ENCODE measurements at places on chromosomes 5 and 9.

GRCh38 chr5:174910245-174910737 is 185.9 kb downstream of the MSX2 start:
- peak; percentile 77 for DNase-seq

DNA sequence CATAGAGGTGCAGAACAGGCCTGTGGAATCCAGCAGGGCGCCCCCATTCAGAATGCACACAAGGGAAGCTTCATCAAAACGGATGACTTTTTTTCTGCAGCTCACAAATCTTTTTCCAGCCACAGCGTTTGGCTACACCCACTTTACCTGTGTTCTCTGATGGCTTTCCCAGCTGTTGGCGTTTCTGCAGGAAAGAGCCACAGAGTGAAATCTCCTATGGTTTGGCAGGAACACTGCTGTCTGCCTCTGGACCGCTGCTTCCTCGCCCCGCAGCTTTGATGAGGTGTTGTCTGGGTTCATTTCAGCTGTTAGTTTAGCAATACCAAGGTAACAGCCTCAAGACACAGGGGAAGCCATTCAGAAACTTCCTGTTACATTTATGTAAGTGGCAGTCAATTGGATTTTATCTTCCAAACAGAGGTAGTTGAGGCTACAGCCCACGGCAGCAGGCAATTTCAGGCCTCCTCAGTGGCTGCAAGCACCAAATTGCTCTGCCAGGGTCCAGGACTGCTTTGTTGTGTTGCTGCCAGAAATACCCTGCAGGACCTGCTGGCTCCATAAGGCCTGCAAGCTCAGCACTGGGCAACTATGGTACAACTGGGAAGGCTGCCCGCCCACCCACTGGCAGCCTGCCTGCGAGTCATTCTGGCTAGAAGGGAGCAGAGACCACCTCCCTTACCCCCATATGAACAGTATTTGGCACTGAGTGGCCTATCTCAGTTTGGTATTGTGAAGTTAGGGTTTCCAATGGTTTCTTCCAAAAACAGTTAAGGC is 96.7 kb downstream of the MVB12B start:
- DNase-seq, result peak; percentile 29

GRCh38 chr9:70112981-70113380 is 69.3 kb downstream of the MAMDC2 start:
- DNase-seq, result no peak

DNA sequence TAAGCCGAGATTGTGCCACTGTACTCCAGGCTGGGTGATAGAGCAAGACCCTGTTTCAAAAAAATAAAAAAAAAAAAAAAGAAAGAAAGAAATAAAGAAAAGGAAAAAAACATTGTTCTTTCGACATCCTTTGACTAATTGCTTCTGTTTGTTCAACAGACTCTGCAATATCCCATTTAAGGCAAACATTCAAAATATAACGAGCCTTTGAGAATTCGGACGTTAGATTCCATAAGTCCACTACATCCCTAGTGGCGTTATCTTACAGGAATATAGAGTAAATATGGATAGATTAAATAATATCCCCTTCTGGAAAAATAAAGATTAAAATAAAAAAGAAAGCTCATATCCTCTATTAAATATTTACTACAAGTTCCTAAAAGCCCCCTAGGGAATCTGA is 27.0 kb upstream of the HOMER1 start:
- DNase-seq, result no peak

DNA sequence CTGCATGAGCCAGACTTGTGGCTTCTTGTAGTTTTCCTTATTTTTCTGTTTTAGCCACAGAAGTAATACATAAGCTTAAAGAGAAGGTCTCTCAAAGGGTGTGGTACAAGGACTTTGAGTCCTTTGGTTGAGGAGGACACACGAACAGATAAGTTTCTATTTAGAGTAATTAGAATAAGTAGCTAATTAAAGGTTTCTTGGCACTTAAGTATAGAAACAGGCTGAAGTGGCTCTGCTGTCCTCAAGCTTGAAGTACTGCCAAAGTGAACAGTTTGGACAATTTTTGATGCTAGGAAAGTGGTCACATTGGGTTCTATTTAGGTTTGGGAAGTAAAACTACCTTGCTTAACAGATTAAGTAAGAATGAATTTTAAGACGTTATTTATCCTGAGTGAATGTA is 278.3 kb upstream of the MPDZ start:
- no peak for DNase-seq

- DNase-seq, result no peak
Measured at GRCh38 chr9:137373611-137373980, 49.4 kb downstream of the EXD3 start.

- no peak for DNase-seq
Measured at GRCh38 chr5:73900566-73900965, 274.6 kb downstream of the ARHGEF28 start.

DNA sequence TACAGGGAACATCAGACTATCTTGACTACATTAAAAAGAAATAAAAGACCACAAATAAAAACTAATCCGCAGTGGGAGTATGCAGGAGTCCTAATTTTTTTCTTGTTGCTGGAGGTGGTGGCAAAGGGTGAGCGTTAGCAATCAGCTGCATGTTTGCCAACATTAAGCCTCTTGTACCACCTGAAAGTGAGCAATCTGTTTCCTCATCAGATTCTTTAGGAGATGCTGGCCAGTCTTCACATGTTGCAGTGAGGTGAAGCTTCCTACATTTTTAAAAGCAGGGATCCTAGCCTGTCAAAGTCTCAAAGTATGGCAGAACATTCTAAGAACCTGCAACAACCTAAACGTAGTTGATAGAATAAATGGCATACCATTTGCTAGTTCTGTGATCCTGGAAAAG is 162.2 kb upstream of the MEF2C start:
- no peak for DNase-seq

DNA sequence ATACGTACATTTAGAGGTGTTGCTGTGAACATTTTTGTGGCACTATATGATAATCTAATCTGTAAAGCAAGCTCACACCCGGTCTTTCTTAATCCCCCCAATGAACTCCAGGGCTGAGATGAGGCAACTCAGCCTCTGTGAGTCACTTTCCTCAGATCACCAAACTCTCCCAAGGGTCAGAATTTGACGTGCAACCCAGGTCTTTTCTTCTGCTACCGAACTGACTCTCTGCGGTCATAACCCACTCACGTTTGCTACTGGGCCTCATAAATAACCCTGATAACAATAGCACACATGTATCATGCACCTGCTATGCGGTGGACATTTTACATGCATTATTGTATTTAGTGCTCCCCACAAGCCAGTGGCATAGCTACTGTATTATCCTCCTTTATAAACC is 153.1 kb downstream of the DROSHA start:
- peak; percentile 5 for DNase-seq

DNA sequence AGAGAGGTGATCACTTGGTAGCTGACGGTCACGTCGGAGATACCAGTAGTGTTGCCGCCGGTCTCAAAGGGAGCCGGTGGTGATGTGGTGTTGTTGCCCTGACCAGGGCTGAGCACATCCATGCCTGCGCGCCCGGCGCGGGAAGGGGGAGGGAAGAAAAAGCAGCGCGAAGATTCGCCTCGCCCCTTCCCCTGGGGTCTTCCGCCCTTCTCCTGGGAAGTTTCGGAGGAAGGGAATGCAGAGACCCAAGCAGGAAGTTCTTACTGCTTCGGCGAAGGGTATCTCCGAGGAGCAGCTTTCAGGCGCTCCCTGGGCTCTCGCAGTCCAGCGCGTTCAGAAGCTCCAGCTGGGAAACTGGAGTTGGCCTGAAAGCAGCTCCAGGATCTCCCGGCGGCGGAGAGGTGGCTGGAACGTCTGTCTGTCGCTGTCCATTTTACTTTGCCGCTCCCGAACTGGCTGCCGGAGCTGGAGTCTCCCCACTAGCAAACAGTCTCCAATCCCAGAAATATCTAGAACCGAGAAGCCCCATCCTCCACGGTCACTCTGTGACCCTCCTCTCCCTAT is 565 bp downstream of the HTR1A start:
- DNase-seq, result no peak

- DNase-seq, result no peak
Measured at GRCh38 chr5:124285071-124285470, 461.4 kb downstream of the ZNF608 start.

- DNase-seq, result no peak
Measured at GRCh38 chr5:109723606-109724005, 33.9 kb downstream of the MAN2A1 start.

DNA sequence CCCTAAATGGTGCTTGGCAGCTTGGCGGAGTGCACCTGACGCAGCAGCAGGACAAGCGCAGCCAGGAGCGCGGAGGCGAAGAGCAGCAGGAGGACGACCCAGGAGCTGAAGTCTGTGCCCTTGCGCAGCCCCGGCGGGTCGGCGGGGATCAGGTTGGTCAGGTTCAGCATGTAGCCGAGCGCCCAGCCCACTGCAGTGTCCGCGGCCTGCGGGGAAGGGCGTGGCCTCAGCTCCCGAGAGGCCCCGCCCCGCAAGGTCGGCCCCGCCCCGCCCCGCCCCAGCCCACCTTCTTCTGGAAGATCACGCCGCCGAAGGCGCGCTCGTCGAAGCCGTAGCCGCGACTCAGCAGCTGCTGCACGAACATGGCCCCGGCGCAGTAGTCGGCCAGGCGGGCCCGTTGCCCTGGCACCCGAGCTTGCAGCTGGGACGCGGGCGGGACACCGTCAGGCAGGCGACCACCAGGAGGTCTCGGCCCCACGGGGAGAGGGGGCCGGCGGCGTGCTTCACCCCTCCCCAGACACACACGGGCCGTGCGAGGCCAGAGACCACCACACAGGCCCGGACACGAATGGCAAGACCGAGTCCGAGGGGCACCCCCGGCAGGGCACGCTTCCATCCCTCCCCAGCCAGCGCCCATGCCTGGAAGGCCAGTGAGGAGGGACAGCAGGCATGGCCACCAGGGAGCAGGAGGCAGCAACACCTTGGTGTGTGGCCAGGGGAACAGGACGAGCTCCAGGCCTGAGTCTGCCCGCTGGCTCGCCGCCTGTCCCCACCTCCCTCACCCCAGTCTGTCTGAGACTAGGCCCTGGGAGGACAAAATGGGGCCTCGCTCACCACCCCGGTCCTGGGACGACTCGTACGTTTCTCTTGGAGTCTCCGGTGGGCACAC is 2.9 kb upstream of the NPDC1 start:
- peak; percentile 46 for DNase-seq

DNA sequence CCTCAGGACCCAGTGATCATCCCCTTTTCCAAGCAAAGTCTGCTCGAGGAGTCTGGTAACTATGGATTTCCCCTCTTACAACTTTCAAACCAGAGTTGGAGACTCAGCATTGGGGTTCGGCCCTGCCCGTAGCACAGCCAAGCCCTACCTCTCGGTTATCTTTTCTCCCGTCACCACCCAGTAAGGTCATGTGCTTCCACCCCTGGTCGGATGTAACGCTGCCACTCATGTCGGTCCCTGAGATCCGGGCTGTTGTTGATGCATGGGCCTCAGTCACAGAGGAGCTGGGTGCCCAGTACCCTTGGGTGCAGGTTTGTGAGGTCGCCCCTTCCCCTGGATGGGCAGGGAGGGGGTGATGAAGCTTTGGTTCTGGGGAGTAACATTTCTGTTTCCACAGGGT is 1.2 kb downstream of the GALT start:
- peak; percentile 46 for DNase-seq

DNA sequence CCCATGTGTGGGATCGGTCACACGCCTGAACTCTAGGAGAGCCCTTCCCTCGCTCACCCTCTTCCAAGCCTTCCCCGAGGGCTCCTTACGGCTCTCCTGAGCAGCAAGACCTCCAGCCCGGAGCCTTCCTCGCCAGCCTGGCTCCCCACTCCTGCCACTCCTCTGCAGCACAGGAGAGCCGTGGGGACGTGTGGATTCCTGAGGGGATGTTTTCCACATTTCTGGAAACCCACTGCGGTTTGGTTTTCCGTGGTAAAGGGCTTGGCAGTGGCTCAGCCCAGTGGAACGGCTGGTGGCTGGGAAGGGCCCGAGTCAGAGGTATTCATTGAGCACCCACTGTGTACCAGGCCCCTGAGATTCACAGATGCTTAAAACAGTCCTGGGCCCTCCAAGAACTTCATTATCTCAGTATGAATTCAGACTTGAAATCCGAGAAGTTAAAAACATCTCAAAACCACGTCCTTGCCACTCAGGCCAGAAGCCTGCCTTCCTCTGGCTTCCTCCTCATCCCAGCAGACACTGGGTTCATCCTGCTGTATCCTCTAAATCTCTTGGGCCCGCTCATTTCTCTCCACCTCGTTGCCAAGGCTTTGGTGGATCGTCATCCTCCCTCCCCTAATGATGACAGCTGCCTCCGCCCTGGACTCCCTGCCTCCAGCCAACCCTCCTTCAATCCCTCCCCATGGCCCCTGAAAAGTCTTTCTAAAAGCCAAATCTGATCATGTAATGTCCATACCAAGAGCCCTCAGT is 109.6 kb downstream of the FGF18 start:
- no peak for DNase-seq

- no peak for DNase-seq
Measured at GRCh38 chr5:3393920-3394597, 201.6 kb upstream of the IRX1 start.

- DNase-seq, result no peak
Measured at GRCh38 chr5:98163796-98164493, 609.5 kb upstream of the RGMB start.

DNA sequence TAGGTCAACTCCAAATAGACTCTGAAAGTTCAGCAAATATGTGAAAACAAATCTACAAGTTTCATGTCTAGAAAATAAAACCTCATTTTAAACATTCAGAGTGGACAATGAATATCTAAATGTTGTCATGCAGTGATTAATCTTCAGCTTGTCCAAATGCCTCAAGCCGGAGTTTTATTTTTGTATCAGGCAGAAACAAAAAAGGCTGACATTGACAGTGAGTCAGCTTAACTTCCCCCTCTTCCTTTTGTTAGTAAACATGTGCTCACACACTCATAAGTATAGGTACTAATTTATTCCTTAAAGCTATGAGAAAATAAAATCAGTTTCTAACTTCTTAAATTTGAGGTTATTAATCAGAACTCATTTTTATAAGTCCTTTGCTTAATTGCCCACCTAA is 467.9 kb upstream of the DAB2 start:
- no peak for DNase-seq

- DNase-seq, result peak; percentile 70
Measured at GRCh38 chr9:91844190-91844589, 105.8 kb downstream of the ROR2 start.

DNA sequence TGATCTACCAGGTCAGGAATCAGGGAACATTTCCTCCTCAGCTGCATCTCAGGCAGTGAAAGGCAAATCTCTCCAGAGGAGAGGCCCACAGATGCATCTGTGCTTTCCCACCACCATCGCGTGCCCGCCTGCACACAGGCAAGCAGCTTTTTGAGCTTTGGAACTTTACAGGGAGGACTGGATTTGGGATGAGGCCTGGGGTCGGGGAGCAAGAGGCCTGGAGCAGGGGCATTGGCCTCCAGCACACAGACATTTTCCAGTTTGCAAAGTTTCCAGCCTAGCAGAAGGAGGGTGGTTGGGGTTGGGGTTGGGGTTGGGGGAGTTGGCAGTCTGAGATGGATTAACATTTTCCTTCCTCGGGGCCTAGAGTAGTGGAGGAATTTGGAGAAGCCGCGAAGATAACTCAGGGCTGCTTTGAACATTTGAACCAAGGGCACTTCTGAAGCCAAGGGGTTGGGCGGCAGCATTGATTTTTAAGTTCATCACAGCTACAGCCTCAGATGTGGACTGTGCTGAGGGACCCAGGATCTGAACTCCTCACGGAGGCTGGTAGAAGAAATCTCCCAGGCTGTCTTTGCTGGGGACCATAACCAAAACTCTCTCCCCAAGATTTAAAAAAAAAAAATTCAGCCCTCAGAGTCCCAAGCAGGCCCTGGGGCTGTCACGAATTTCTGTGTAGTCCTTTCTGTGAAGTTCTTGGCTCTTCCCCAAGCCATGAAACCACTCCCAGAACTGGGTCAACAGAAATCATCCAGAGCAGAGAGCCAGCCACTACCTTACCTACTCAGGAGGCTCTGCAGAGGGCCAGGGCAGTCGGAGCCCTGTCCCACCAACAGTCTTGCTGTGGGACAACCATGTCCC is 25.6 kb downstream of the C5orf15 start:
- DNase-seq, result peak; percentile 43

GRCh38 chr5:155959082-155959481 is 367.9 kb upstream of the SGCD start:
- DNase-seq, result no peak

Data from hematopoietic multipotent progenitor cell treated with erythropoietin and hydrocortisone succinate and interleukin-3 and kit ligand, for 4 days (in vitro differentiated cells).